ENCODE measurements at places on chromosomes 2 and 18. TPM values are rescaled to one million over a fixed set of nuclear protein-coding genes. Genes with fewer than 3 reads are reported as not detected.

- DNase-seq = no peak
Observed at GRCh38 chr2:60414495-60415138, 138.8 kb downstream of the BCL11A start.

DNAJC10 gene
- total RNA-seq = 60.6 TPM

GRCh38 chr2:138012968-138013367 is 48.7 kb downstream of the HNMT start:
- no peak for DNase-seq

DNA sequence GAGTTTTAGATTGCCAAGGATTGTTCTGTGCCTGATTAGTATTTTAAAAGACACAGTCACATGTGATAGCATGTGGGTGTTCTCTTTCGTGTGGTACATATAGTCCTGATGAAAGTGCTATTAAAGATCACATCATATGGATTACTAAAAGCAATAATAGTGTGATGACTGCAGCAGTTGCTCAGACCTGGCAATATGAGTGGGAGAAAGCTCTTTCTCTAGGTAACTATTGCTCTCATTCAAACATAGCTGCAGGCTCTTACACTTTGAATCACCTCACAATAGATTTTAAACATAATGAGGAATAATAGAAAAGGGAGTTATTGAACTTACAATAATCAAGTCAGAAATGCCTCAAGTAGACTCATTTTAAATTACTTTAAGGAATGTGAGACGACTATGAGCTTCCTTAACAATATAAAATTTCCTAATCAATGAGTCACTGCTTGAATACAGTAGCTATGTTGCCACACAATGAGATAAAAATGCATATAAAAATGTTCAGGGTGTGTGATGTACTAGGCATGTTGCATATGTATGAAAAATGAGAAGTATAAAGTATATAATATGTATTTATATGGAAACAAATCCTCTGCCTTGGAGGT is 452.1 kb downstream of the TMX3 start:
- DNase-seq = no peak

DNA sequence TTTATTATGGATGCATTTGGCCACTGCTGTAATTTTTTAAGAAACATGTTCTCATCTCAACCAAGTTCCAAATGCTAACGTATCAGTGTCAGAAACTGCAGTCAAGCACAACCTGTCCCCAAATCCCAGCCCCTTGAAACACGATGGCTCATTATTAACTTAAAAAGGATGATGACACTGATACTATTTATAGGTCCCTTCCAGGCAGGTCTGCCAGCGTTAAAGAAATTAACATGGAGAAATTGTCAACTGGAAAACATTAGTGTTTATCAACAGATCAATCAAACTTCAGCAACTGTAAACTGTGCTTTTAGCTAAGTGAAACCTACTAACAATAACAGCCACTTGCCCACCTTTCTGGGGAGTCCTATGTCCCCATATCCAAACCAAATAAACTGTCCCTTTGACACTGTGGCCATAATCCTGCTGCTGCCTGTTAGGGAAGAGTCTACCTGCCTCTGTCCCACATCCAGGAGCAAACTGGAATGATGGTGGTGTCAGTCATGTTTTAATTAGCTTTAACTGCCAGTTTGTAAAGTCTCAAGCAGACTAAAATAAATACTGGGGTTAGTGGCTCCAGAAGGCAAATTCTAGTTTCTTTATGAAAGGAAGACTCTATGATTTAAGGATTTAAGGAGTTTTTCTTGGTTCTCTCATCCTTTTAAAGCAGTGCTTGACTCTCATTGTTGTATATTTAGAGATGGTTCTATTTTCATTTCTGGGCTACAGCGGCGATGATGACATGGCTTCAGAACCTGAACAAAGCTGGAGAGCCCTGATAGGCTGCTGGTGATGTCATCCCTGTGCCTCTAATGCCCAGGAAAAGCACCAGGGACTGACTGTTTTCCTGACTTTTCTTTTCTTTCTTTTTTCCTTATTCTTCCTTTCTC is 583.6 kb upstream of the PIK3C3 start:
- DNase-seq = no peak

COL5A2 gene
- total RNA-seq = 0.63 TPM

DNA sequence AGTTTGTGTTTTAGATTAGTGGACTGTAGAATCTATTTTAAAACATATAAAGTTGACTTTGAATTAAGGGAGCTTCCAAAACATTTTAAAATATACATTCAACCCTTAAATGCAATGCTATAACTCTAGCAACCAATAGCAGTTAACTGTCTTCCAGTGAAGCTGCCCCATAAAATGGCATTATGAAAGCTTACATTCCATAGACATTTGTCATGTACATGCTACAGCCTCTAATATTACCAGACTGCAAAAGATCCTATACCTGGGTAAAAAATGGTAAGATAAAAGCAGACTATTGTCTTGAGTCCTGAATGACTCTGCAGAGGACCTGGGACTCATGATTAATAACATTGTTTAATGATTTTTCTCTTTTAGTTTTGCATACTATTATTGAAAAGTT is 489.4 kb downstream of the LRP1B start:
- no peak for DNase-seq

GRCh38 chr2:216689397-216689796 is 6.0 kb downstream of the IGFBP5 start:
- DNase-seq = no peak

GRCh38 chr2:221272729-221273128 is 299.4 kb downstream of the EPHA4 start:
- no peak for DNase-seq

DNA sequence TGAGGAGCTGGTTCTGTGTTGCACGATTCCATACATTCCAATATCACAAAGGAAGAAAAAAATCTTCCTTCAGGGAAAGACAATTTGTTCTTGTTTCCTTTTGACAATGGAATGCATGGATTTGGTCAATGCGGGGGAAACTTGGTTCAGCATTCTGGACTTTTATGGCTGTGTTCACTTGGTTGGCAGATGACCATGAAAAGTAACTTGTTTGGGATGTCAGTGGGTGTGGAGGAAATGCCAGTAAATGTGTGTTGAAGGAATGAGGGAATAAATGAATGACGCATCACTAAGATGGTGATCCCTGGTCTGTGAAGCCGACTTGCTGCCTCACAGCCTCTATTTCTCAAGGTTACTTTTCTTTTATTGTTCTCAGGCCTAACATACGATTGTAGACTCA is 53.7 kb downstream of the THUMPD2 start:
- DNase-seq = no peak

Data from natural killer cell (primary cell).